Prostate gland (tissue), 2 donors: ENCODE measurements at places on chromosomes 1 and 21. TPM values are rescaled to one million over a fixed set of nuclear protein-coding genes. Genes with fewer than 3 reads are reported as not detected.

GRIK1 gene
- not detected for total RNA-seq

PTPN22 gene
- 0.55 TPM for total RNA-seq

KIF21B gene
- total RNA-seq = 10.5 TPM

GRCh38 chr1:227888404-227889046 lies 59.2 kb downstream of the WNT9A start:
- DNase-seq = no peak

DNA sequence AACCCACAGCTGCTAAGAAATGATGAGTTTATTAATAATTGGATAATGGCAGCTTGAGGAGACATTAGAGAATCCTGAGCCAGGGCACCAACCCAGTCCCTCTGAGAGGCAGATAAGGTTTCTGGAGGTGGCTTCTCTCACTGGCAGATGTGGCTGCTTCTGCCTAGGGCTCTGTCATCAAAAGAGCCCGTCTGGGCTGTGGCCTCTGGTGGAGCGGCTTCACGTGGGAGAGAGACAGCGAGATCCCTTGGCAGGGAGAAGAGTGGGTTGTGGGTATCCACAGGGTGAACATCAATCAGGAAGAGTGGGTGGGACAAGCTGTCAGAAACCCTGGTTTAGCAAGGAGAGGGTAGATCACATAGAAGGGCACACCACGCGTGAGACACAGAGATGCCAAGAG lies 30.0 kb downstream of the VWA5B1 start:
- no peak for DNase-seq

DNA sequence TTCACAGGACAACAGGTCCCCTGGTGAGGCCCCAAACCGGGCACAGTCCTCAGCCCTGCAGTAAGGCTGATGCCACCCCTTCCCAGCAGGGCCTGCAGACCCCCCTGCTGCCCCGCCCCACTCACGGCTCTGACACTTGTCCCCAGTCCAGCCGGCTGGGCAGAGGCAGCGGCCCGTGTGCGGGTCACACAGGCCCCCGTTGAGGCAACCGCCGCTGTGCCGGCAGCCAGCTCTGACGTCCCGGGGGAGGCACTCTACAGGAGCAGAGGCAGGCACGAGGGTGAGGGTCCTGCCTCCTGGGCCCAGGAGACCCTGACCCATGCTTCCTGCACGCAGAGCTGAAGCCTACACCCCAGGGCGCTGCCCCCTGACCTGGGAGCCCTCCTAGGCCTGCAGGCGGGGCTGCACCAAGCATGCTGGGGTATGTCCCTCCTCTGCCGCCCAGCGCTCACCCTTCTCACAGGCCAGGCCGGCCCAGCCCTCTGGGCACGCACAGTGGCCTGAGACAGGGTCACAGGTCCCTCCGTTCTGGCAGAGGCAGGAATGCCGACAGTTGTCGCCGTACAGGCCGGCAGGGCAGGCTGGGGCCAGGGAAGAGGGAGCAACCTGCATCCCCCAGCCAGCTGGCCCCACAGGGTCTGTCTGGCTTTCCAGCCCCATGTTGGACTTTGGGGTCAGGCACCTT lies 43.9 kb downstream of the ARHGEF16 start:
- DNase-seq = no peak

- no peak for DNase-seq
Observed at GRCh38 chr1:84960371-84960770, 36.5 kb downstream of the MCOLN2 start.

- DNase-seq = no peak
Observed at GRCh38 chr1:184945029-184945428, 29.3 kb downstream of the NIBAN1 start.

SOAT1 gene
- total RNA-seq = 30.9 TPM

DNA sequence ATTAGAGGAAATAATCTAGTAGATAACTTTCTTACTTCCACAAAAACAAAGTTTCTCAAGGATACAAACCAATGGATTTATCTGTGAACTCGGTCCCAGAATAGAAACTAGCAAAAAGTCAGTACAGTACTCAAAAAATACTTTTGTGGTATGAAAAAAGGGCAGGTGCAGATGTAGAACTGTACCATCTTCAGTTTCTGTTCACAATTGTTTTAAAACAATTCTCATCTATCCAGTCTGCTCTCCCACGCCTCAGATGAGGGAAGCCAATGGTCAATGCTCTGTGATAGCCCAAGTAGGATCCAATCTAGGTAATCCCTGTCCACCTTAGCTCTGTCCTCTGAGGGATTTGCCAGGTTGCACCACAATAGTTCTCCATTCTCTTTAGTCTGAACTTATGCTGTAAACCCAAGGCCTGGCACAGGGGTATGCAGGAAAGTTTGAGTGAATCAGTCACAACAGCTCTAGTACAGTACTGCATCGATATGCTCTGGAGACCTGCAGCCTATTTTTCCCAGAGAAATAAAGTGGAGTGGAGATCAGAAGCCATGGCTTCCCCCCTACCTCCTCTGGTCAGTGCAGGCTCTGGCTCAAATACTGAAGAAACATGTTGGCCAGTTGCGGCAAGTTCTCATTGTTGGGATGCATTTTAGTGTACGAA lies 1.4 kb downstream of the KTI12 start:
- no peak for DNase-seq

DNA sequence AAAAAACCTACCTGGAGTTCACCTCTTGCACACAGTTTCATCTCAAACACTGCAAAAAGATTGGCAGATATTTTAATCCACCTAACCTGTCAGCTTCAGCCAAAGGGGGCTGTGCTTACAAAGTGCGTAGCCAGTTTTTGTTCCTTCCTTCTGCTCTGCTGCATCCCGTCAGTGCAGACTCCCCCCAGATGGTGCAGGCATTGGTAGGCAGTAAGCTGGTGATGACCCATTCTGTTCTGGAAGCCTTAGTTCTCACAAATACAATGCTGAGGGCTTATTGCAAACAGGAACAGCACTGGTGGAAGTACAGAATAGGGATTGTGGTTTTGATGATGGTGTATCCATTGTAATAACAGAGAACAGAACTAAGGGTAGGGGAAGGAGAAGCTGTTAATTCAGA lies 239.5 kb downstream of the RYR2 start:
- no peak for DNase-seq

DNA sequence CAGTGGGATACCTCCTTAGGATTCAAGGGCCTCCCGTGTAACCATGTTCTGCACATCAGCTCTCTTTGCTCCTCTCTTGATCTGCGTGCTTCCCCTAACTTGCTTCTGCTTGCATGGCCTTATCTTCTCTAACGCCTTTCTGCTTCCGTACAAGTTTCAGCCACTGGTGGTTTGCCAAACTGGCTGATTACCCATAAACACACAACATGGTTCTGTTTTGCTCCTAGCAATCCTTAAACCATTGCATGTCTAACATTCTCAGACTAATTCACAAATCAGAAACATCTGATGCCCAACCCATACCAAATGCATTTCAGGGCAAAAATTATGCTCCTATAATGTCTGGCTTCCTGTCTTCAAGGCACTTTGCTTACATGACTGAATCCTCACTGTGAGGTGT lies 166.4 kb downstream of the PBX1 start:
- DNase-seq = no peak

DNA sequence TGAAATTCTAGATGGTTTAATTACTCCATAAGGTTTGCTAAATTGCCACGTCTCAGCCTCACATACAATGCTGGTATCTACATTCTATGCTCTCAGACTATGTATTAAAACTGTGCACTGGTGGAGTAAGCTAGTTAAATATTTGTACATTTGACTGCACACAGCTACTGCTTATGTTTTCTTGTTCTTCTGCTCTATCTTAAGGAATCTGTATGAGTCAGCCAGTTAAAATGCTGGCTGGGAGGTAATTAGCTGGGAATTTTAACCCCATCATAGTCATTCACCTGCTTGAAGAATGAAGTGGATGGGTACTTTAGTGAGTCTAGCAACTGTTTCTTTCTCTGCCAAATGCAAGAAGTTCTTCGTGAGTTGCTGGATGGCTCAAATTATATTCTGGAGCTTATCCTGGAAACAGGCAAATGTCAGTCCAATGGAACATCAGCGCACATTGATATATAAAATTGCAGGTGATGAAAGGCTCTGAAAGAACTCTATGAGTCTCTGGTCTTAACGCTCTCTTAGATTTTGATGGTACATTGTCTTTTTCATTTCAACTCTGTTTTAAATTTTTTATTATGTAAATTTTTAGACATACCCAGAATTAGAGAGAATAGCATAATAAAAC lies 83.4 kb downstream of the BACH1 start:
- no peak for DNase-seq

LCE1A gene
- total RNA-seq = not detected

HAO2 gene
- not detected for total RNA-seq

- no peak for DNase-seq
Observed at GRCh38 chr1:199046618-199047017, 407.8 kb downstream of the PTPRC start.

DNA sequence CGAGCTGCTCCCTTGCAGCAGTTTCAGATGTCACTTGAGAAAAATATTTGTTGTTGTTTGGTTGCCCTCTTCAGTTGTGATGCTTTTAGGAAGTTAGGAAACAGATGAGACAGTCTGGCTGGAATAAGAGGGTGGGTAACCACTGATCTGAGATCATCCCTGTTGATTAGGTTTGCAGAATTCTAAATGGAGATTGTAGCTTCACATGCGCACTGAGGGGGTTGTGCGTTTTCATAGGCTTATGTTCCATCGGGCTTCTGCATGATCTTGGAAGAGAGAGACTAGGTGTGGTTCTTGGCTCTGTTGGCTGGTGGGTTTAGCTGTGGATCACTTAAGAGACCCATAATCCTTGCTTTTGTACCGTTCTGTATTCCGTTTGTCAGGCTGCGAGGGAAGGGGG lies 108.1 kb downstream of the CAMTA1 start:
- DNase-seq = no peak

- no peak for DNase-seq
Observed at GRCh38 chr1:45442272-45442671, 48.7 kb downstream of the TESK2 start.

DNA sequence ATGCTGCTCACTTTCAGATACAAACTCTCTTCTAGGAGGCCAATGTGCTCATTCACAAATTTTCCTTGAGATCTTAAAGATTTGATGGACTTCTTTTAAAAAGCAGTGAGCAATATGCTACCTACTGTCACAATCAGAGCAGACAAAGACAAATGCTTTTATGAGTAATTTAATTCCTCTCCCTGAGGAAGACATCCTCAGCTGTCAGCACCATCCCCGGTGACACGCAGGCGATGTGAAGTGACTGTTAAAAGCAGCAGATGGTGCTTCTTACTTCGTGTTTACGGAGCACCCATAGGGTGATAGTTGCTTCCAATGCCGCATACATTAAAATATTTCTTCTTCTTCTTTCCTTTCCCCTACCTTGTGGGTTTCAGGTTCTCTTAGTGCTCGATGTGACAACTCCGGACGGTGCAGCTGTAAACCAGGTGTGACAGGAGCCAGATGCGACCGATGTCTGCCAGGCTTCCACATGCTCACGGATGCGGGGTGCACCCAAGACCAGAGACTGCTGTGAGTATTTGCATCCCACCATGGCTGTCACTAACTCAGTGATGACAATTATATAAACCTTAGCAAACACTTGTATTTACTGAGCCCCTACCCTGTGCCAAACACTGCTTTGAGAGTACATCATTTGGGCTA lies 29.1 kb downstream of the LAMC2 start:
- no peak for DNase-seq

DNA sequence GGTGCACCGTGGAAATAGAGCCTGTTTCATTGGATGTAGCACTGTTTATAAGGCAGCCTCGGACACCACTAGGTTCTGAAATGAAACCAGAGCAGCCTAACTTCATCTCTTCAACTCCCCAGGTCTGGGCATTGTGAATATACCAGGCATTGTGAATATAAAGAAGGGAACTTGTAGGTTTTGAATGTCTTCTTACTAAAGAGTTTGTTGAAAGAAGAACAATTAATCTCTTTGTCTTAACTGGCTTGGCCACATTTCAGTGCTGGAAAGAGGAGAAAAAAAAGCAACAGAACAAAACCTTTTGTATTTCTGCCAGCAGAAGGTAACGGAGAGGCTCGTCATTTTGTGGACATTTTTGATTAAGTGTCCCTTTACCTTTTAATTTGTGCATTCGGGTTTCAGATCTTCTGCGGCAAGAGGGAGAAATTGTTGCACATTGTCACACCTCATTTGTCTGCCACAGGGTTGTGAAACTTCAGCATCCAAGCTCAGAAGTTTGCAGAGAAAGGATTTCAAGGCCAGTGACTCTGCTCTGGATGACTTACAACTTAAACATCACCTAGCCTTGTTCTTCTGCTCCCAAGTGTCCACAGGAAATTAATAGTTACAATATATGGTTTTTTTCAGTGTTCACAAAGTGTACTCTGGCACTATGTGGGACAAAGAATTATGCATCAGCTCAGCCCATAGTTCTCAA lies 158.3 kb downstream of the KAZN start:
- DNase-seq = no peak

DNA sequence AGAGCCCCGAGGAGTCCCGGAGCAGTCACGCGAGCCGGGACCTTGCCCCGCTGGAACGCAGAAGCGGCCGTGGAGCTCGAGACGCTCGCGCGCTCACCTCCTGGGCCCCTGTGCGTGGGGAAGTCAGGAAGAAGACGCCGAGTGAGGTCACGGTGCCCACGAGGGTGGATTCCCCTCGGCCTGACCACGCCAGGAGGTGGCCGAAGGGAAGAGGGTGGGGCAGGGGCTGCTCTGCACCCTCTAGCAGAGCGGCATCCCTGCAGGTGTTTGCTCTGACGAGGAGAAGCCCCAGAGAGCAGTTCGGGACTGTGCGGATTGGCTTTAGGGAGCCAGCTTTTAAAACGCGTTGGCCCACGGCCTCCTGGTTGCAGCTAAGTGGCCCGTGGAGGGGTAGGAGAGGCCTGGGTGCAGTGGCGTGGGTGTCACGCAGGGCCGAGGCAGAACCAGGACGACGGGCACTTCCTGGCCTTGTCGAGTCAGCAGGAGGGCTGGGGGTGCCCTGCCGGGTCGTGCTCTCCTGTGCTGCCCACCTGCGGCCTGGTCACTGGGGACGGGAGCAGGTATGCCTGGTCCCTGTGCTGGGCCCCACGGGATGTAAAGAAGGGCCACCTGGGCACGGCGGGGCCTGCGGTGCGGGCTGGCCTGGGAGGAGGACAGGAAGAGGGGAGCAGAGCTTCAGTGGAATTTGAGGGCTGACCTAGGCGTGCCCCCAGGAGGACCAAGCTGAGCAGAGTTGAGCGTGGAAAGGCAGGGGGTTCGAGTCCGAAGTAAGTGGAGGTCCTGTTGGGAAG lies 1.0 kb downstream of the PDXK start:
- no peak for DNase-seq

DNA sequence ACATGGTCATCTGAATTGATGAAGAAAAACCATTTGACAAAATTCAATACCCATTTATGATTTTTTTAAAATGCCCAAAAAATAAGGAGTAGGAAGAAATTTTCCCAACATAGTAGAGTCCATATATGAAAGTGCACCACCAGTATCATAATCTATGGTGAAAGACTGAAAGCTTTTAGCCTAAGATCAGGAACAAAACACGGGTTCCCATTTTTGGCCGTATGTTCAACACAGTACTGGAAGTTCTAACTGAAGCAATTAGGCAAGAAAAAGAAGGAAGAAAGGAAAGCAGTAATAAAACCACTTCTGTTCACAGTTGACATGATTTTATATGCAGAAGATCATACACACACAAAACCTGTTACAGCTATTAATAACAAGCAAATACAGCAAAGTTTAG lies 227.8 kb upstream of the RAB4A start:
- DNase-seq = no peak
